ENCODE measurements at places on chromosomes 3 and 15. TPM values are rescaled to one million over a fixed set of nuclear protein-coding genes. Genes with fewer than 3 reads are reported as not detected.

GRCh38 chr15:50140098-50140497 is 21.1 kb upstream of the ATP8B4 start:
- peak; percentile 37 for DNase-seq

DNA sequence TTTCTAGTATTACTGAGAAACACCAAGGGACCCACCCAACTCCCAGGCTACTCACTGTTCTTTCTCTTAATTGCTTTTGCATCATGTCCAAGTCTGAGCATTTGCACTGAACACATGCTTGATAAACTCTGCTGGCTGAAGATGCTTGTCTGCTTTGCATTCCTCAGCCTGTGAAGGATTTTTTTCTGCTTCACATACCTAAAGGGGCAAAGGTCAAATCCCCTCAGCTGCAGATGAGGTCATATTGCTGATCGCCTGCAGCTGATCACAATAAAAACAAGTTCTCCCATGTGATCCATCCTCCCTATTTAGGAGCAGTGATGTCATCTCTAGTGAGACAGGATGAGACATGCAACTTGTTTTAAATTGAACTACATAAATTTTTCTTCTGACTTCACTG is 84.6 kb upstream of the DCBLD2 start:
- DNase-seq, result no peak

DNA sequence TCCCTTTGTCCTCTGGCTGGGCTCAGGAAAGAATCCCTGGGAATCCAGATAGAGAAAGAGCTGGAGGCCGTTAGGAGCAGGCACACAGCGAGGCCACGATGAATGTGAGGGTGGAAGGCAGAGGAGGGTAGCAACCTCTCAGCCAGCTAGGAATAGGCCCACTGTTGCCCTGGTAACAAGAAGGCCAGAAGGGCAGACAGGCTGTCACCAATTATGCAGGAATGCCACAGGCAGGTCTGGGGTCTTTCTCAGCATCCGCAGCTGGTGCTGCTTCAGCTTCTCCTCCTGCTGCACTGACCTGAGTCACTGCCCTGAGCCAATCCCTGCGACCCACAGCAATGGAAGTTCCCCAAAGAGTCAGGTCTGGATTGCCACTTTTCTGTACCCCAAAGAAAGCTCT is 62.8 kb upstream of the C3orf80 start:
- DNase-seq, result no peak

- no peak for DNase-seq
Observed at GRCh38 chr3:66722675-66723074, 221.9 kb upstream of the LRIG1 start.

GRCh38 chr3:13064964-13065363 is 8.3 kb downstream of the IQSEC1 start:
- DNase-seq, result no peak

- no peak for DNase-seq
Observed at GRCh38 chr3:186226482-186226881, 117.6 kb upstream of the ETV5 start.

- no peak for DNase-seq
Observed at GRCh38 chr3:11631820-11632219, 11.9 kb downstream of the VGLL4 start.

DNA sequence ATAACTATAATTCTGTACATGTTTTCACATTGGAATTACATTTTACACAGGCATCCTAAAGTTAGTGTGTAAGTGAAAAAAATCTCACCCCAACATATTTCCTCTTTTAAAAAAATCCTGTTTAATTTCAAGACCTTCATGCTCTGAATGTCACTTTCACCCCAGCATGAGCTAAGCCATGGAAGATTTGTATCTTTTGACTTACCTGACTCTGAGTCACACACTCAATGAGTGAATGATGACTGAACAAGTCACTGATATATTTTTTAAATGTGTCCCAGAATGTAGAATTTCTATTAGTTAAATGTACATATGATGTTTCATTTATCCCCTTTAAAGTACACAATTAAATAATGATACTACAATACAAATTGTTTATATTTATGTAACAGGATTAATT is 199.9 kb upstream of the RBMS3 start:
- no peak for DNase-seq

- peak; percentile 62 for DNase-seq
Observed at GRCh38 chr3:72347819-72348319, 500.4 kb downstream of the SHQ1 start.

GRCh38 chr3:72485641-72486040 is 362.6 kb downstream of the SHQ1 start:
- DNase-seq, result no peak

DNA sequence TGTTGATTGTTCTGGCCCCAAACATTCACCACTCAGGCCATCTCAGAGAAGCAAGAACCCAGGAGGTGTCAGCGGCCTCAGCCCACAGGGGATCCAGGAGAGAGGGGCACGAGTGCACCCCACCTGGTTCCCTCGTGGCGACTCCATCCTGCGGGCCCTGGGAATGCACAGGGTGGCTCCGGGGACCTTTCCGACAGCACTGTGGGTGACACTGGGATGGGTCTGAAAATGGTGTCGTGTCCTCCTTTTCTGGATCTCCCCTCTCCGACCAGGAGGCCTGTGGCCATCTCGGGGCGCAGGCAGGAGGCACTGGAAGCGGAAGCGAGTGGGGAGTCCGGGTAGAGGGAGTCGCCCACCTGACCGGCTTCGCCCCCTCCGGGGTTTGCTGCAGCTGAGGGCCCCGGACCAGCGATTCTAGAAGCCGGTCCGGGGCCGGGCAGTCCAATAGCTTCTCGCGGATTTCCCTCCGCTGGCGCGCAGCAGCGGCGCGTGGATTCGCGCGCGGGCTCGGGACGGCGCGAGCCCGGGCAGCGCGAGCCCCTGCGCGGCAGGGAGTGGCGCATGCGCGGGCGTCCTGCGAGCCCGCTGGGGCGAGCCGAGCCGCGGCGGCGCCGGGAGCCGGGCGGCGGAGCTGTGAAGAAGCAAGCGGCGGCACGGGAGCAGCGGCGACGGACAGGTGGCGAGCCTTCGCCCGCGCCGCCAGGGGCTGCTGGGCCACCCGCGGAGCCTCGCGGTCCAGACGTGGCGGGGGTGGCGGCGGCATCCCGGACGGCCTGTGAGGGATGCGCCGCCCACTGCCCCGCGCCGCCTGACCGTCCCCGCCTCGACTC is at the start of gene DOCK3:
Gene DOCK3 (plus strand): TSS at position 579 of the 830 bp plus-strand sequence. CDS start 337 bp downstream, outside the sequence.
- DNase-seq, result peak; percentile 91

DNA sequence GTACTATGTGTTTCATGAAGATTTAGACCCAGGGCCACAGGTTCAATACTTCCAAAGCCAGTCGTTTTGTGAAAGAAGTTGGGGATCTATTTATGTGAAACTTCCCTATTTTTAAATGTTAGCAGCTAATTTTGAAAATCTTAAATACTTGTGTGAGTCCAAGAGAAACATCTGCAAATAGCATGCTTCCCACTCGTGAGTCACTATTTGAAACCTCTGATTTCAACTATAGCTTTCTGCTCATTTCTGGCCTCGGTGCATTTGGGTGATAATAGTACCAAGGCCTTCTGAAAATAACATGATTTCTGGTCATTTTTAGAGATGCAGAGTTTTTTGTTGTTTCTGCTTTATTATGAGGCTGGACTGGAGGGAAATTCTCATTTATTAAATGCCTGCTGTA is 110.0 kb downstream of the OPA1 start:
- no peak for DNase-seq

DNA sequence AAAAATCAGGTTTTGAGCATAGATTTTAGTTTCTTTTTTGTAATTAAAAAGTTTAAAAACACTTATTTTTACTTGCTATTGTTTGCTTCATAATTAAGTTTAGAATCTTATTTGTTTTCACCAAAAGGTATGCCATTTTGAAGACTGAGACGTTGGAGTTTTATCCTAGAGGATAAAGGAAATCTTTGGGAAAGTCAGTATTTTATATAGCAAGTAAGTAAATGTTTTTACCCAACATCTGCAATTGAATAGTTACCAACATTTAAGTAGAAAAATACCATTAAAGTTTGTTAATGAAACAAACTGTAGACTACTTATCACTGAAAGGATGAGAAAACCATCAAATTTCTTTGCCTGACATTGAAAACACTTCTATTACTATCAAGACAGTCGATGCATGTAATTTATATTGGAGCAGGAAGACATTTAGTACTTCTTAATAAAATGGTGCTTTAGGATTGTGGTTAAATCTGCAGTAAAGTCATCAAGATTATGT is 14.0 kb upstream of the CHD2 start:
- DNase-seq, result peak; percentile 60

DNA sequence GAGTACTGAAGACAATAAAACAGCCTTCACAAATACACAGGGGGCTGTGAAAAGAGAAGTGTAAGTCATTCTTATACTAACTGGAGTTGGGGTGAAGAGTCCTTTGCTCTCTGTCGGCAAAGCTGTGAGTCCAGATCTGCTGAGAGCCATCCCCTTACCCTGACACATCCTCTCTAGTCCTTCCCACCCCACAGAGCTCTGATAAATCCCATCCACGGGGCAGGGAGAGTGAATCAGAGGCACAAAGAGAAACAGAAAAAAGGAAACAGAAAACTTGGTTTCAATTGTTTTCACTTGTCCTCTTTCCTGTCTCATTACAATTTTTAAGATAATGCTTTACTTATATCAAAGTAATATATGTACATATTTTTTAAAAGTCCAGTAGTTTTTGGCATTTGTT is 18.2 kb upstream of the ZNF639 start:
- no peak for DNase-seq

- no peak for DNase-seq
Observed at GRCh38 chr15:52331490-52332240, 36.1 kb upstream of the MYO5C start.

DNA sequence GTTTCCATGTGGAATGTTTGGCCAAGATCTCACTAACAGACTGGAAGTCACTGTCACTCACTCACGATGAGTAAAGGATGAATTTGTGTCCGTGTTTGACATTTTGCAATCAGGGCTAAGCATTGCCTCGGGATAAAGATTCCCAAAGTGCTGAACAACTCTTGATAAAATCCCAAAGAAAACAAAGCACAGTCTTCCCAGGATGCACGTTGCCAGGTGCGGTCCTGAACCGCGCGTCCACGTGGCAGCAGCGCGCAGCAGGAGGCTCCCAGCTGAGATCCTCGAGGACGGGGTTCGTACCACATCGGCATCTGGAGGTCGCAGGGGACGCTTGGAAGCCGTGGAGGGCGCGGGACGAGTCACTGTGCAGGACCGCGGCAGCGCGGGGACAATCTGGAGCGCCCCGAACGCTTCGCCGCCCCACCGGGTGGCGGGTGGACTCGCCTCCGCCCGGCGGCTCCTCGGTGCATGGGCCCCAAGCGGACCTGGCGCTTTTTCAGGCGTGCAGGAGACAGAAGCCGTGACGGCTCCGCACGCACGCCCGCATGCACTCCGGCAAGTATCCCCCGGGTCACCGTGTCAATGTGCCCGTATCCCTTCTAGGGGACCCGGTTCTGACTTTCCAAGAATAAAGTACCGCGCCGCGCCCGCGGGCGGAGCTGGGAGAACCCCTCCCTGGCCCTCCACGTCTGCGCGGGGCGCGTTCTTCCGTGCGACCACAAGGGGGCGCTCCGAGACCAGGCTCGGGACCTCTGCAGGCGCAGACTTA is 17.7 kb downstream of the CPN2 start:
- peak; percentile 69 for DNase-seq

DNA sequence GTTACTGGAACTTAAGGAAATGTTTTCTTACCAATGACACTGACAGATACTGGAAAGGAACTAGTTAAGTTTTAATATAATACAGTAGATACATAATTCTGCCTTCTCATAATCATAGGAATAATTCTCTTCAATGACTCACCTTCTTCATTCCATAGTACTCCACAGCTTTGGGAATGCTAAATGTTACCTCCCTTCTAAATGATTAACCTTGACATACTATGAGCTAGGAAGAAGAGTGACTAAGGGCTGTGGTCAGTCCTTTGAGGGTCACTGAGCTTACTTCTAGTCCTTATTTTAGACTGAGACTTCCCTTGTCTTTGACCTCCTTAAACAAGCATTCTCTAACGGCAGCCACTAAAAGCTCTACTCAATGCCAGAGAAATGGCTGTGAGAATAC is 69.6 kb upstream of the PPIB start:
- DNase-seq, result no peak

DNA sequence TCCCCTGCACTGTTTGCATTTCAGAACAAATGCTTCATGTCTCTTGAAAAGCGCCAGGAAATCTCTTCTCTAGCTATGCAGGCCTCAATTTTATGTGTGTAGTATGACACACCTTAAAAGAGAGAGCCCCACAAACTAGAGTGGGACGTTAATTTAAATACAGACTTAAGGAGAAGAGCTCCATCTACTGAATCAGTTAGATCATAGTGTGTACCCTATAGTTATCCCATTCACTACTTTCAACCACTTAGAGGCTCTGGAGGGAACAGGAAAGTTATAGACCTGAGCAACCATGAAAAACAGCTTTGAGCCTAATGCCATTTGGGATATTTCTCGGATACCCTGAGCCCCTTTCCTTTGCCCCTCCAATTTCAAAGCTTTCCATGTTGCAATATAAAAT is 153.7 kb downstream of the TIGIT start:
- no peak for DNase-seq

GRCh38 chr15:33492434-33493052 is 181.8 kb downstream of the RYR3 start:
- DNase-seq, result no peak

DNA sequence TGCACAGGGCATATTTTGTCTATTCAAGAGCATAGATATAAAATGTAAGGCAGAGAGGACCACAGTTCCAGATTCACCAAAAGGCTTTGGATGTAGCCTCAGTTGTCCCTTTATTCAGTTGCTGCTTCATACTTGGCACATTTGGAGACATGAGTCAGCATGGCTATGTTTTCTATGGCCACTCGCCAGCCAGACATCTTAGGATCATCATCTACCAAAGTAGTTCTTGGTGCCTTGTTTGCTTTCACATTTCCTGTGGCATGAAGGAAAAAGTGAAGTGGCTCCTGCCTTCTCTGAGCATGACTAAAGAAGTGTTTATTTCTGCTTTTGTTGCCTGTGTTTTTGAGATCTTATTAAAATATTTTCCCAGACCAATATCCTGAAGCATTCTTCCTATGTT is 7.2 kb downstream of the SUSD5 start:
- DNase-seq, result no peak

- no peak for DNase-seq
Observed at GRCh38 chr3:58567251-58567515, 10.0 kb downstream of the FAM107A start.

- no peak for DNase-seq
Observed at GRCh38 chr15:94324835-94325767, 93.7 kb downstream of the MCTP2 start.

DNA sequence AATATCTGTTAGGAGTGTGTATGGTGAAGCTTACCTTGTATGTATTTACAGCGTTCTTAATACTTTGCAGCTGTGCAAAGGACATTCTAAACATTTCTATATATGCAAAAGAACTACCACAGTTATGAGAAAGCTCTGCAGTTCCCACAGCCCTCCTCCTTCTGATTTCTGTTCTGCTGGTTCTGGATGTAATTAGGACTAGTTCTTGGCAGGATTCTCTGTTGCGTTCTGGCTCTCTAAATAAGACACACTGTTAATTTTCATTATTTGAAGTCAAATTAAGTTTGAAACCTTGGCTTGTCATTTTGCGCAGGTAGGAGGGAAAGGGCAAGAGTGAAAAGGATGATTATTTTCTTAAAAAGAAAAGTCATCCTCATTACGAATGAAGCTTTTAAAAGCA is 76.4 kb downstream of the FNDC3B start:
- DNase-seq, result no peak

PLA2G4E gene
- not detected for total RNA-seq

AHSG gene
- 1.5 TPM for total RNA-seq

FBN1 gene
- total RNA-seq, result 249 TPM

TUSC7 gene
- not detected for total RNA-seq
